ENCODE measurements at places on chromosomes 1 and 21. TPM values are rescaled to one million over a fixed set of nuclear protein-coding genes. Genes with fewer than 3 reads are reported as not detected.

TRAF3IP3 gene
- total RNA-seq, result 0.65 TPM

ATP1A4 gene
- total RNA-seq, result not detected

RPTN gene
- not detected for total RNA-seq

RAB7B gene
- 7.4 TPM for total RNA-seq

NOS1AP gene
- not detected for total RNA-seq

IVL gene
- total RNA-seq, result not detected

EVA1C gene
- 17.8 TPM for total RNA-seq

RGS8 gene
- total RNA-seq, result not detected

FLG2 gene
- not detected for total RNA-seq

LAPTM5 gene
- total RNA-seq, result 0.18 TPM

CLDN17 gene
- total RNA-seq, result not detected

SAMSN1 gene
- total RNA-seq, result not detected

PAPPA2 gene
- total RNA-seq, result 15.9 TPM

OVAAL gene
- not detected for total RNA-seq

RIPPLY3 gene
- total RNA-seq, result not detected

GON4L gene
- 39.9 TPM for total RNA-seq

AMY1C gene
- total RNA-seq, result not detected

GPR157 gene
- 2.2 TPM for total RNA-seq

BATF3 gene
- not detected for total RNA-seq

DMRTA2 gene
- total RNA-seq, result 0.18 TPM

GJA8 gene
- not detected for total RNA-seq

RBP7 gene
- not detected for total RNA-seq

RAB42 gene
- 1.6 TPM for total RNA-seq

PTGFR gene
- total RNA-seq, result 77.5 TPM

SH2D2A gene
- total RNA-seq, result not detected

TNFRSF4 gene
- 0.65 TPM for total RNA-seq

SPTA1 gene
- 1.2 TPM for total RNA-seq

AK2 gene
- total RNA-seq, result 155 TPM

OBSCN gene
- 3.1 TPM for total RNA-seq

ABL2 gene
- 29.0 TPM for total RNA-seq

REG4 gene
- total RNA-seq, result not detected
